T-helper 2 cell treated with Interferon-gamma antibody and Interleukin-4, amounts not matched to agents 5 μg/mL and 100 μg/mL, for 36 hours (primary cell): ENCODE measurements at places on chromosomes 16 and 17.

- no peak for DNase-seq
These were observed 24.1 kb upstream of the ADORA2B start for GRCh38 chr17:15920758-15921239.

- no peak for DNase-seq
These were observed 1.0 kb downstream of the CX3CL1 start for GRCh38 chr16:57373117-57373947.

- no peak for DNase-seq
These were observed 284.6 kb upstream of the KIF2B start for GRCh38 chr17:53538129-53538617.

GRCh38 chr17:35984140-35984539, 2.4 kb downstream of the CCL14 start:
- DNase-seq, result no peak

DNA sequence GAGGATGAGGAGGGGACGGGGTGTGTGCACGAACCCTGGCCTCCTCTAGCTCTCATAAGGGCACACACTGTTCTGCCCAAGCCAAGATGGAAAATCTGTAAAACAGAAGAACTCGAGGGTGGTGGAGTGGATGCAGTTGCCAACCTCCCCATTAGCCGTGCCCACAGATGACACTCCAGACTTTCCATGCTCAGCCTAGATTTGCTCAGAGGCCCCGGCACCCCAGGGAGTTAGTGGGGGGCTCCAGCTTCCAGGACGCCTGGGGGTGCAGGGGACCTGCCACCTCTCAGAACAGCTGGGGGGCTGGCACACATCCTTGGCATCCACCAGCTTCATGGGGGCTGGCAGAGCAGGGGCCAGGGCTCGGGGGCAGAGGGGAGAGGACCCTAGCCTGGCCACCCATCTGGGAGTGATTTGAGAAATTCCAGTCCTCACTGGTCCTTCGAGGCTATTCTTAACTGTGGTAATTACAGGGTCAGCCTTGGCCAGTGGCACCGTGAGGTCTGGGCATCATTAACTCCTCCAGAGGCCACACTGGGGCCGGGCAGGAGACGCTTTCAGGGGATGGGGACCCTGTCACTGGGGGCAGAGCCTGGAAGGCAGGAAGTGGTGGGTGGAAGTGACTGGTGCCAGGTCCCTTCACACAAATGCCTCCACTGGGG, 14.3 kb downstream of the VASN start:
- no peak for DNase-seq

DNA sequence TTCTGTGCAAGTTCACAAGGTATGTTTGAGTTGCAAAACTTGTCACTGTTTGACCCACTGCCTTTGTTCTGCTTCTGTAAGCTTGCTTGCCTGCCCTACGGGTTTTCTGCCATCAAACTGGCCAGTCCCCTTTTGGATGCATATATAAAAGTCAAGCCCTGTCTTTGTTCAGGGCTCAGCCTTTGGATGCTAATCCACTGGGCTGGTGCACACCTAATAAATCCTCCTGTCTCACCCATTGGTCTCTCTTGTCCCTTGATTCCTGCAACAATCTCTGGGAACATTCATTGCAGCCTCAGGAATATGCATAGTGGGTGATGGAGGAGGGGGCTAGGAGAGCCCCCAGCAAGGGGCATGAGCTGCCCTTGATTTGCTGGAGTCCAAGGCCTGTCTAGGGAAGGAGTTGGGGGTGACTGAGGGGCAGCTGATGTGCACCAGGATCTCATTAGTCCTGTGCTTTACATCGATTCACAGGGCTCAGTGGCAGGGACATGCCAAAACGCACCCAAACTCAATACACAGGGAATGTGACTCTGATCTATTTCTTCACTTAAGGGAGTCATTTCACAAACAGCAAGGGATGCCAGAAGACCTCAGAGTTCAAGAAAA, 225.4 kb upstream of the NLRP1 start:
- no peak for DNase-seq
